NCI-H345 (cell line): ENCODE measurements at places on chromosomes 2 and 18.

- no peak for DNase-seq
Observed at GRCh38 chr2:152427902-152428301, 92.9 kb downstream of the FMNL2 start.

DNA sequence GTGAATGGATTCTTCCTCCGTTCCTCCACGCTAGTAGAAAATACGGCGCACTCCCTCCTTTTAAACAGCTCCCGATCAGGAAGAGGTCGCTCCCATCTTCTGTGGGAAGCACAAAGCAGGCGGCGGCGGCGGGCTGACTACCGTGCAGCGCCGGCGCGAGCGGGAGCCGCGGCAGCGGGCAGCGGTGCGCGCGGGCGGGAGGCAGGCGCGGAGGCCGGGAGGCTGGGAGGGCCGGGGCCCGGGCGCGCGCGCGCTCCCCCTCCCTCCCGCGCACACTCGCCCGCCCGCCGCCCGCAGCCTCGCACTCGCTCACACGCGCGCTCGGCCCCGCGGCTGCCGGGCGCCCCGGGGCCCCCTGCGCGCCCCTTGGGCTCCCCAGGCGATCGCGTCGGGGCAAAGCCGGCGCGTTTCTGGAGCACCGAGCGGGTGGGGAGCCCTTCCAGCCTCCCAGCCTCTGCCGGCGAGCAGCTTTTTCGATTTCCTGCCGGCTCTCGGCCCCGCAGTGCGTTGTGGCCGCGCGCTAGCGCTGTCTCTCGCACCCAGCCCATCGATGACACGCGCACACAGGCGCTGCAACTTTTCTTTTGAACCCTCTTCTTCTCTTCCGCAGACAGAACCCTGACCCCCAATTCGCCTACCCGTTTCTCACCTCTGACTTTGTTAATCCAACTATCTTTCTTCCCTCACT lies at the start of gene SLC8A1:
TSS of gene SLC8A1 (minus strand) at position 173 of the 688 bp plus-strand sequence.
- DNase-seq: peak; percentile 73

- DNase-seq: no peak
Observed at GRCh38 chr2:219125225-219125885, 35.3 kb downstream of the NHEJ1 start.

GRCh38 chr2:165007161-165007744 lies 51.9 kb upstream of the SLC38A11 start:
- no peak for DNase-seq

DNA sequence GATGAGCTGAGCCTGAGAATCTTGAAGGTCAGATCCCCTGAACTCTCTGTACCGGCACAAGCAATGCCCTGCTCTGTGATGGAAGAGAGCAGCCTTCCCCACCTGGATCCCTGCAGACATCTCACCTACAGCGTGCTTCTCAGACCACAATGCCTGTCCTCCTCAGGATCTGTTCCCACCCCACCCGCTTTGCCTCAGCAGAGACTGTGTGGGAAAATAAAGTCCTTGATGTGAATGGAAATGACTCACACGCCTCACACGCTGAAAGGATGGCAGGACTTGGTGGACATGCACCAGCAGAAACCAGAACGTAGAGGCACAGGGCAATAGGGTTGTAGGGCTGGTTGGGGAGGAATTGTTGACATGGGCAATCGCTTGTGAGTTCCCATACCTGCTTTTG lies 117.9 kb upstream of the POU3F3 start:
- DNase-seq: no peak

- DNase-seq: no peak
Observed at GRCh38 chr18:46155641-46156051, 51.5 kb downstream of the HAUS1 start.

DNA sequence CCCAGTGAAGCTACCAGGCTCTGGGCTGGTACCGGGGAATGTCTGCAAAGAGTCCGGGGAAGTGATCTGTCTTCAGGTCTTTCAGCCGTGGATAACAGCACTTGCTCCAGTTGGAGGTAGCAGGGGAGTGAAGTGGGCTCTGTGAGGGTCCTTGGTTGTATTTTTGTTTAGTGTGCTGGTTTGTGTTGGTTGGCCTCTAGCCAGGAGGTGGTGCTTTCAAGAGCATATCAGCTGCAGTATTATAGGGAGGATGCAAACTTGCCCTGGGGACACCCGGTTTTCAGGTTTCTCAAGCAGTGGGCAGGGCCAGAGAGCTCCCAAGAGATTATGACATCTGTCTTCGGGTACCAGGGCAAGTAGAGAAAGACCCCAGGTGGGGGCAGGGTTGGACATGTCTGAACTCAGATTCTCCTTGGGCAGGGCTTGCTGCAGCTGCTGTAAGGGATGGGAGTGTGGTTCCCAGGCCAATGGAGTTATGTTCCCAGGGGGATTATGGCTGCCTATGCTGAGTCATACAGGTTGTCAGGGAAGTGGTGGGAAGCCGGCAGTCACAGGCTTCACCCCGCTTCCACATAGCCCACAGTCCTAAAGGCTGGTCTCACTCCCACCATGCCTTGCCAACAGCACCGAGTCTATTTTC lies 34.4 kb downstream of the ACAA2 start:
- DNase-seq: peak; percentile 73

GRCh38 chr18:9824952-9825371 lies 60.8 kb upstream of the TXNDC2 start:
- DNase-seq: no peak

GRCh38 chr2:150880986-150881385 lies 380.7 kb downstream of the RBM43 start:
- no peak for DNase-seq

GRCh38 chr2:198063242-198063641 lies 258.8 kb downstream of the PLCL1 start:
- DNase-seq: no peak

DNA sequence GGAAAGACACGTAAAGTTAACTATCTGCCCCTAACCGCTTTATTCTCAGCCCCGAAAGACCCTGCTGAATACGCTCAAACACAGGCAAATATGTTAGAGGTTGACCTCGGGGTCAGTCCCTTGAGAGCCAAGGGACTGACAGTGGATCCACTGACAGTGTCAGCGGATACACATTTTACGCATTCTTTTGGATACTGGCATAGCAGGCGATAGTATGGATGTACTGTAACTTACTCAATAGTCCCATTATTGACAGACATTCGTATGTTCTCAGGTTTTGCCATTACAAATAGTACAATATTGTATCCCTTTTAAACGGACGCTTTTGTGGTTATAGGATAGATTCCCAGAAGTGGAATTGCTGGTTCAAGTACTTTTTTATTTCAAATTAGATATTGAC lies 13.4 kb downstream of the ATP6V1B1 start:
- no peak for DNase-seq

- no peak for DNase-seq
Observed at GRCh38 chr2:5020116-5020875, 671.9 kb upstream of the SOX11 start.

DNA sequence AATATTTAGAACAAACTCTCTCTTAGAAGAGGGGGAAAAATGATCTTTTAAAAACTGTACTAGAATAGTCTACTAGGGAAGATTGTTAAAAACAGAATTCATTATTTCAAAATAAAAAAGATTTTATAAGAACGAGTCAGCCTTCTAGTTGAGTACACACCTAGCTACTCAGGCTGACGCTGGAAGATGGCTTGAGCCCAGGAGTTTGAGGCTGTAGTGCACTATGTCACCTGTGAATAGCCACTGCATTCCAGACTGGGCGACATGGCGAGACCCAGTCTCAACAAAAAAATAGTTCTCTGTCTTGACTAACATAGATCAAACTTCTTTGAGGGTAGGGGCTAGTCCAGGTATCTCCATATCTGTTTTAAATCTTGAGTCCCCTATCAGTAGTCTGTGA lies 33.9 kb downstream of the ERLEC1 start:
- DNase-seq: no peak

- DNase-seq: no peak
Observed at GRCh38 chr2:231680992-231681852, 27.1 kb upstream of the PTMA start.

GRCh38 chr2:174051068-174051467 lies 85.9 kb upstream of the SP3 start:
- DNase-seq: no peak

GRCh38 chr2:234580686-234581085 lies 83.8 kb upstream of the ARL4C start:
- no peak for DNase-seq
